ENCODE measurements at places on chromosomes 11 and 22.

DNA sequence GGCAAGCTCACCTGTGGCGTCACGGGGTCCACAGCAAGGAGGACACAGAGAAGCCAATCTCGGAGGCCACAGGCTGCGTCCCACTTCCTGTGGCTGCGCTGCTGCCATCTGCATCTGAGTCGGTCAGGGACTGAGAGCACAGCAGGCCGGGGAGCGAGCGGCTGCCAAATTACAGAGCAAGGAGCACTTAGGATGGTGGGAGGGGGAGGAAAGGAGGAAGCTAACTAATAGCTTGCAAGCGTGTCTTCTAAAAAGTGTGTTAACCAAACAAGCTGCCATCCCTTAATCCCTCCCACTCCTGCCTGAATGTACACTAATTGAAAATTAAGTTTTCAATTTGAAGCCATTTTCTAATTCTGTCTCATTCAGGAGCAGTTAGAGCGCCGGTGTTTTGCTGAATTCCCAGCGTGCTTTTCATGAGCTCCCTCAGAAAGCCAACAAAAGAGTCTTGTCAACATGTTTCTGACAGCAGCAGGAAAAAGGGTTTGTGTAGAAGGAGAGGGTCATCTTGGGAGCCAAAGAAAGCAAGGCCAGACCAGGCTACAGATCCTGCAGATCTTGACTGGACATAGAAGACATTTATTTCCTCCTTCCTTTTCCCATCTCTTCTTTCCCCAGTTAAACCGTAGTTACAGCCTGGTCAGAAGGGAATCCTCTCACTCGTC, 42.4 kb upstream of the API5 start:
- no peak for DNase-seq

DNA sequence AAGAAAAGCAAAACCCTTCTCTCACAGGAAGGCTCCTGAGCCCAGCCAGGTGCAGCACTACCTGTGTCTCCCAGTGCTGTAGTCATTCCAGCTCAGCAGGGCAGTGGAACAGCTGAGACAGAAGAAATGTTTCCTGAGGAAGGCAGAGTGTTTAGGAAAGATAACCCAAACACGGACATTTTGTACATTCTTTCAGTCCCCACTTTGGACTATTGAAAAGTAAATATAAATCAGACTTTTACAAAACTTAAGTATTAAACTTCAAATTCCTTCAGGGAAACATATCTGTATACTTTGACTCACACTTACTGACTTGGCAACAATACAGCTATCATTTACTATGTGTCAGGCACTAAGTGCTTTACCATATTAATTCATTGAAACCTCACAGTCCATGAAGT, 40.4 kb downstream of the RRAS2 start:
- DNase-seq = no peak

- DNase-seq = no peak
These were observed 37.1 kb downstream of the ST3GAL4 start for GRCh38 chr11:126392633-126393013.

- DNase-seq = no peak
These were observed 29.8 kb downstream of the SREBF2 start for GRCh38 chr22:41862530-41863266.

- DNase-seq = no peak
These were observed 60.6 kb upstream of the RDX start for GRCh38 chr11:110356762-110357671.

- DNase-seq = no peak
These were observed 207.9 kb downstream of the DYNC2H1 start for GRCh38 chr11:103317118-103317517.

Measured in osteocyte (in vitro differentiated cells).